ENCODE measurements at places on chromosomes 3 and 15. TPM values are rescaled to one million over a fixed set of nuclear protein-coding genes. Genes with fewer than 3 reads are reported as not detected.

- H3K27ac ChIP-seq: no peak overlapping the region
- no peaks in the 10 kb centered on the region for H3K27me3 ChIP-seq
- H3K4me3 ChIP-seq: no peak overlapping the region
- no peaks in the 10 kb centered on the region for H3K36me3 ChIP-seq
- DNase-seq: no peak
These were observed 130.6 kb downstream of the CCNL1 start for GRCh38 chr3:157029365-157029790.

- H3K4me1 ChIP-seq: peaks cover 25% of the 10 kb centered on the region
- H3K36me3 ChIP-seq: no peaks in the 10 kb centered on the region
- peak; percentile 82 for DNase-seq
- H3K27me3 ChIP-seq: no peaks in the 10 kb centered on the region
These were observed 408.2 kb upstream of the THBS1 start for GRCh38 chr15:39172380-39173281.

DNA sequence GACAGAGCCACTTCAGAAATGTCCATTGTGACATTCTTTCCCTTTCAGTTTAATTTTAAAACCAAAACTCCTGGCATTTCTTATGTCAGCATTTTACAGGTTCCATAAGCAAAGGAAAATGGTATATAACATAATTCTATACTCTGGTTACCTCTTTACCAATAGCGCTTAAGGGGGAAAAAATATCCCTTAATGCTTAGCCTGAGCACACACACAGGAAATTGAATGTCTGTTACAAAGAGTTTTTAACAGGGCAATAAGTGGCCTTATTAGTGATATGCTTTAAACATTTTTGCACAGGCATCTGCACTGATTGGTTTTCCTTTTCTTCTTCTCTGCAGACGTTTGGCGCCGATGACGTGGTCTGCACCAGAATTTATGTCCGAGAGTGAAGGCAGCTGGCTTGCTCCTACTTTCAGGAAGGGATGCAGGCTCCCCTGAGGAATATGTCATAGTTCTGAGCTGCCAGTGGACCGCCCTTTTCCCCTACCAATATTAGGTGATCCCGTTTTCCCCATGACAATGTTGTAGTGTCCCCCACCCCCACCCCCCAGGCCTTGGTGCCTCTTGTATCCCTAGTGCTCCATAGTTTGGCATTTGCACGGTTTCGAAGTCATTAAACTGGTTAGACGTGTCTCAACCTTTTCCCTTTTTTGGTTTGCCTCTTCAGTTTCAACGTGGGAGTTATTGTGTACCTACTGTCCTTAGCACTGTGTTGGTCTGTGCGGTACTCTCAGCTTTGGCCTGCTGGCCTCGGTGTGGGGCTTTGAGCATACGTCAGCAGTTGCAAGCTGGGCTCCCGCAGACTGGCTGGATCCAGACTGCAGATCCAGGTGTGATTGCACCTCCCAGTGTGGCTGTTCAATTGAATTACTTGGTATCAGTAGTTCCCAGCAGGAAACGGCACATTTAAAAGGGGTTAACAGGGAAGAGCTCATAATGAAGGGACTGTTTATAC, 7.7 kb downstream of the CRABP1 start:
- no peaks in the 10 kb centered on the region for H3K36me3 ChIP-seq
- no peak for DNase-seq
- no peak overlapping the region for H3K27ac ChIP-seq
- peaks cover 24% of the 10 kb centered on the region for H3K27me3 ChIP-seq

MST1R gene
- not detected for total RNA-seq
